CD4-positive, alpha-beta T cell treated with Interleukin-6 at 100 ng/mL for 8 hours (primary cell): ENCODE measurements at places on chromosomes 7 and 10.

GRCh38 chr7:95427914-95428516, 6.8 kb downstream of the PON2 start:
- no peak for DNase-seq

- no peak for DNase-seq
These were observed 8.0 kb downstream of the SUFU start for GRCh38 chr10:102511583-102512274.

DNA sequence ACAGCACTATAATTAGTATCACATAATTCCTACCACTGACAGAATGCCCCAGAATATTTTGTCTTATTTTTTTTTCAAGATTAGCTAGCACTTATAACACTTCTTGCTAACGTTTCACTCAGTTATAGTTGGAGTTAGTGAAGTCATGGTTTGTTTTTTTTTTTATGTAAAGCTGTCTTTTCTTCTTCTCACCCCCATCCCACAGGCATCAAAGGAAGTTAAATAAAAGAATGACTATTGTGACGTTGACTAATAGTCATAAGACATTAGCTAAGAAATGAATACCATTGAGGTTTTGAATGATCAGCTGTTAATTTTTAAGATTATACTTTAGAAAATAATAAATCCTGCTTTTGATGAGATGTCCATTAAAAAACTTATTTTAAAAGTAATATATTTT, 498.3 kb downstream of the GFRA1 start:
- DNase-seq: no peak

- DNase-seq: peak; percentile 75
These were observed 109.1 kb downstream of the REEP3 start for GRCh38 chr10:63630085-63630930.

- DNase-seq: no peak
These were observed 3.8 kb upstream of the INSIG1 start for GRCh38 chr7:155293721-155294510.

GRCh38 chr10:71622154-71622526, 97.4 kb downstream of the C10orf105 start:
- DNase-seq: no peak

GRCh38 chr7:66319407-66319979, 114.4 kb downstream of the TPST1 start:
- no peak for DNase-seq

DNA sequence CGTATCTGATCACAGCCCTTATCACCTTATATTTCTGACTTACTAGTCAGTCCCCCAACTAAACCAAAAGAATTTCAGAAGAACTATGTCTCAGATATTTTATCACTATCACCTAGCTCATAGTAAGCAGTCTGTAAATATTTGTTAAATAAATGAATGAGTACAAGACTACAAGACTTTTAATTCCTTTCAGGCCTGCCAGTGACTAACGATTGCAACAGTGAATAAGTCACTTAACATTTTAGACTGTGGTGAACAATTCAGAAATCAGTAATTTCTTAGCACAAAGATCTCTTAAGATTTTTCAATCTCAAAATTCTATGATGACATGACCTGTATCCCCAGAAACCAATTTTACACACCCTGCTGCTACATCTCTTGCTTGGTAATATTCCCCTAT, 162.2 kb downstream of the IMMP2L start:
- DNase-seq: no peak

DNA sequence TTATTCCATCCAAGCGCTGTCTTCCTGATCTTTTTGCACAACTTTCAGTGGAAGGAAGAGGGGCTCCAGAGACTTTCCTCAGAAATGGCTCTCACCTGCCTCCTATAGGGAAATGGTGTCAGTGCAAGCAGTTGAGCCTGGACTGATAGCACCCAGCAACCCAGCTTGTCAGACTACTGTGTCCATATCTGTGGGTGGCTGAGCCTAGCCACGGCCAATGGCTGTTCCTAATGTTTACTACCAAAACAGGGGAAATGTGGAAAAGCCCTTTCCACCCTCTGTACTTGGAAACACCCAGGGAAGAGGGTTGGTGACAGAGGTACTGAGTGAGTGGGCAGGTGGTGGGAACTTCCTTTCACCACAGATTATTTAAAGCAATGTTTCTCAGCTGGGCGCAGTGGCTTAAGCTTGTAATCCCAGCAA, 4.3 kb upstream of the YKT6 start:
- DNase-seq: peak; percentile 22

GRCh38 chr7:69665369-69665768, 67.1 kb downstream of the AUTS2 start:
- DNase-seq: no peak

GRCh38 chr7:41247143-41247865, 455.6 kb downstream of the INHBA start:
- DNase-seq: no peak

DNA sequence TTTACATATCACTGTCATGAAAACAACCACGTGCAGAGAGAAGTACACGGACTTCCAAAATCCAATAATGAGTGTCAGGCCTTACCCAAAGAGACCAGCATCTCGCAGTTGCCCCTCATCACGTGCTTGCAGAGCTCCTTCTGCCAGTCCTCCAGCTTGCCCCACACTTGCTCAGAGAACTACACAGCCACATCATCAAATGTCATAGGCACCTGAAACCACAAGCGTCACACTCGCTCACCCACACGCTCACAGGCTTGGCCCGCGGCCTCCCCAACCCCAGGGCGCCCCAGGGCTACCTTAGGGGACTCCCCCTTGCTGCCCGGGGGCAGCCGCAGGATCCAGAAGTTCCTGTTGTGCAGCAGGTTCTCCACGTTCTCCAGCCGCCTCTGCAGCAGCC, 123.4 kb upstream of the ZNF746 start:
- DNase-seq: peak; percentile 15

DNA sequence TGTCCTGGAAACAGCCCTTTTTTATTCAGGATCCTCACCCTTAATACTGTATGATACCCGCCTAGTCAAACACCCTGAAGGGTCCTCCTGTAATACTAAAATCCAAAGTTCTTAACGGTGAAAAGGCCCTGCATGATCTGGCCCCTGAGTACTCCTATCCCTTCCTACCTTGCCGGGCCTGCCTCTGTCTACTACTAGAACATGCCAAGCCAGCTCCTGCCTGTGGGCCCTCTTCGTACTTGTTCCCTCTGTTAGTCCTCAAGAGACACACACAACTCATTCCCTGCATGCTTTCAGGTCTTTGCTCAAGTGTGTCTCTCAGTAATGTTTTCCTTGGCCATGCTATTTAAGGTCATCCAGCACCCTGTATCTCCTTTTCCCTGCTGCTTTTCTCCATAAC, 5.0 kb upstream of the WAPL start:
- DNase-seq: no peak

- DNase-seq: no peak
These were observed 51.7 kb downstream of the BZW2 start for GRCh38 chr7:16697507-16698199.

GRCh38 chr7:47653550-47654411, 71.9 kb upstream of the TNS3 start:
- no peak for DNase-seq

- no peak for DNase-seq
These were observed 17.8 kb upstream of the GATA3 start for GRCh38 chr10:8036506-8037198.

DNA sequence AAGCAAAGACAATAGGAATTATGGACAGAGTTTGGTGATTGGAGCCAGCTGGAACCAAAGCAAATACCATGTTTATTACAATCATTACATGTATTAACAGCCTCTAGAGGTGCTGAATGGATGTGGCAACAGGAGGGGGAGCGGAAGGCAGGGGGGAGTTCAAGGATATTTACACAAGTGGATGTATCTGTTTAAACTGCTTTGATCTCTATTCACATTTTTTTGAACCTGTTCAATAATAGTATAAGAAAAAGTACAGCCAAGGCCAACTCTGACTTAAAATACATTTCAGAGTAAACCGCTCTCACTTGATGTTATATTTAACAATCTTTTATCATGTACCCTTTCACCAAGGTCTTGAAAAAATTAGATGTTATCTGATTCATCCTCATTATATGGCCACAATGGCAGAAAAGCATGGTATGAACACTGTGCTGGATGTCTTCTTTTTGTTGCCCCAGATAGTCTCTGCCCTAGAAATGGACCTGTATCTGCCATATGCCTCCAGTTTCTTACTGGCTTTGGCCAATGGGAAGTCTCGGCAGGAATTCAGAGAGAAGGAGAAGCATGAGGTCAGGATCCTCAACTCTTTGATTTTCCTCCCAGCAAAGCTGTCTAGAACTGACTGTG, 88.2 kb upstream of the FAM133B start:
- DNase-seq: no peak

GRCh38 chr10:94052281-94052680, 58.5 kb downstream of the PLCE1 start:
- DNase-seq: no peak

DNA sequence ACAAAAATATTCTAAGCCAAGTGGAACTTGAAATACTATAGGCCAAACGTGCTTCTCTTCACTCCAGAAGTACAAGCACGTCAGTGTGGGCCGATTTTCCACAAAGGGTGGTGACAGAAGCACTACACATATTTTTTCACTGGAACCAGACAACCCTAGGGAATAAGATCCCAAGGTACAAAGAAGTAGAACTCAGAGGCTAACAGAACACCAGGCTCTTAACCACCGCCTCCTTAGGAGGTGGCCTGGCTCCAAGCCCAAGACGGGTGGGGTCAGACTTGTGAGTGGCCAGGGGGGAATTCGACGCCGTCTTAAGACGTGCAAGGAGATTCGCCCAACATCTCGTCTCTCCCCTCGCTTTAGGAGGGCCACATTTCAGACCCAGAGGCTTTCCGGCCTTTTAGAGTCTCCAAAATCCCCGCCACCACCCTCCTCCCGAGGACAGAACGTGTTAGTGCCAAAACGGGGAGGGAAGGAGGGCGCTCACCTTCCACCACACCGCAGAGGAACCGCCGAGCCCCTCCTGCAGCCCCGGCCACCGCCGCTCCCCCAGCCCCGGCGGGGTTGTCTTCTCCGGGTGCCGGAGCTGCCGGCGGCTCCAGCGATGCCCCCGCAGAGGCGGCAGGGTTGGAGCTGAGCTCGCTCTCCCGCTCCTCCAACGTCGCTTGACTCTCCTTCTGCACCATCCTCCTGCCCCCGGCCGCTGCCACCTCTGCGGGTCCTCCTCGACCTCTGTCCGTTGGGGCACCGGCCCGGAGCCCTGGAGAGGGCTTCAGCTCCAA, 716 bp downstream of the OGA start:
- DNase-seq: peak; percentile 23

DNA sequence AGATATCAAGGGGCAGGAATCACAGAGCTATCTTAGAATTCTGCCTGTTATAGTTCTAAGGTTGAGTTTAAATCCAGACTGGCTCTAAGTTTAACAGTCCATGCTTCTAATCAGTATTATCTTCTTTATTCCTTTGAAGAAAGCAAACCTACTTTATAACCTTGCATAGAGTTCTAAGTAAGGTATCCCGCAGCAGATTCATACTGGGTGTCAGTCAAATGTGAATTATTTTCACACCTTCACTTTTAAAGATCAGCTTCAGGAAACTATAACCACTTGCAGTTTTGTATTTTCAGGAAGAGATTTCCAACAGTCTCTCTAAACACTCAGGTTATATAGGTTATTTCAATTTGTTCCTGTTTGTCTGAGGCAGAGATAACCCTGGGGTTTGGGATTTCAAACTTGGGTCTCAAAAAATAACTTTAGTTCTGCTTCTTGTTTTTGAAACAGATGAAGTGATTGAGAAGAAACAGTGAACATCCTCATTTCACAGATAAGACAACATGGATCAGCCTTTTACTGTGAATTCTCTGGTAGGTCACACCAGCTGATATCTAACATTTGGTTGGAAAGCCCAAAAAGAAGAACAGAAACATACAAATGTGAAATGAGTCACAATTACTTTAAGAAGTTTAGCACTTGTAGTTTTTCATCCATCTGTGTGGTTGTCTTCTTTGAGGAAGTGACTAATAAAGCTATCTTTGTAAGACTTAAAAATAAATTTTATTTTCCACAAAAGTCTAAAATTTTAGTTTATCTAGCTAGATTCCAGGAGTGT, 21.4 kb downstream of the STAMBPL1 start:
- no peak for DNase-seq

DNA sequence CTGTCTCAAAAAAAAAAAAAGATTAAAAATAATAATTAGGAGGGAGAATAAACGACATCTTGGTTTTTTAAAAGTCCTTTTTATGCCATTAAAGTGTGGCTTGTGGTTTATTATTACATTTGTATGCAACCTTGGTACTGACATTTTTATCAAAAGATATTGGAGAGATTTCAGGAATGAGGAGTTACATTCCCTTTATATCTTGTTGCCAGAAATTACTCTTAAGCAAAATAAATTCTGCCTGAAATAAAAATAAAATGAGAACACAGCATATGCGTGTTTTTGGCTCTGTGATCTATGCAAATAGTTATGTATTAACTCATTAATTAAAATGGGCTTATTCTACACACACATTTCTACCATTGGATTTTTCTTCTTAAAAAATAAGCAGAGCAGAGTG, 202.4 kb downstream of the BICC1 start:
- DNase-seq: no peak

- DNase-seq: peak; percentile 67
These were observed 14.0 kb downstream of the DNAJB12 start for GRCh38 chr10:72340510-72341261.

DNA sequence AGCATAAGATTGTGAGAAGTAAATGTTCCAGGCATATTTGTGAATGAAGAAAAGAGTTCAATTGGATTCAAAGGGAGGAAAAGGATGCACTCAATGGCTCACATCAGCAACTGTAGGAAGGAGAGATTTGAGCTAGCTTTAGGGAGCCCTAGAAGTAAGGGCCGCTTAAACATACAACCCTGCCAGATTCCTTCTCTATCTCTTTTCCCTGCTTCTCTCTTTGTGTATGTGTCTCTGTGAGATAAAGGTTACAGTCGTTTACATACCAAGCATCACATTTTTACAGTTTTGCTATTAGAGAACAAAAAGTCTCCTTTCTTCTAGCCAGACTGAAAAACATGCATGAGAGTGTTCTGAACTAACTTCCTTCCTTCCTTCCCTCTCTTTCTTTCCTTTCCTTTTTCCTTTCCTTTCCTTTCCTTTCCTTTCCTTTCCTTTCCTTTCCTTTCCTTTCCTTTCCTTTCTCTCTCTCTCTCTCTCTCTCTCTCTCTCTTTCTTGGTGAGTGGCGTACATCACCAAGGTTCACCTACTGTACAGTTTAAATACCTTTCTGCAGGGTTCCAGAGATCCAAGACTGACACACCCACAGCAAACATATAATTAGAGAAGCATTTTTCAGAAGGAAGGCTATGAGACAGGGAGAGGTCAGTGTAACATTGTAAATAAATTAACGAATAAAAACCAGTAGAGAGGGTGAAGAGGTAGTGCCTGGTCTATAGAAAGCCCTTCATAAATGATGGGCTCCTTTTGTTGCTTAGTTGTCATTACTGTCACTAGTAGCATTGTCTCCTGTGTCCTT, 240.4 kb downstream of the ARL4A start:
- no peak for DNase-seq

- no peak for DNase-seq
These were observed 484.0 kb upstream of the MBL2 start for GRCh38 chr10:53256623-53257022.
